Stimulated activated naive CD4-positive, alpha-beta T cell treated with Interleukin-2 at 50 U/mL for 16 hours (primary cell): ENCODE measurements at places on chromosomes 11 and 22.

- no peak for DNase-seq
These were observed 228.3 kb downstream of the ST3GAL4 start for GRCh38 chr11:126583594-126584427.

DNA sequence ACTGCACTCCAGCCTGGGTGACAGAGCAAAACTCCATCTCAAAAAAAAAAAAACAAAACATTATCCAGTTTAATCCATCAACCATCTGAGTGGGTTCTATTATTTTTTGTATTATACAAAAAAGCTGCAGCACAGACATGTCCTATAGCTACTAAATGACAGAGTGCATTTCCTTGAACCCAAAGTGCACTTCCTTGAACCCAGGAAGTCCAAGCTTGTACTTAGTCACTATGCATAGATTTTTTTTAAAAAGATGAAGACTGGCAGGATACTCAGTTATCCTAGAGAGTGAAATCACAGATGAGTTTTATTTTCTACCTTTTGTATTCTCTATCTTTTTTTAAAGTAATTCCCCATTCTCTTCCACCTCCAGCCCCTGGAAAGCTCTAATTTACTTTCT is 8.0 kb upstream of the RRAS2 start:
- no peak for DNase-seq

- no peak for DNase-seq
These were observed 11.8 kb downstream of the ABTB2 start for GRCh38 chr11:34345991-34346480.

- DNase-seq, result no peak
These were observed 30.3 kb upstream of the MMP13 start for GRCh38 chr11:102985850-102986249.

DNA sequence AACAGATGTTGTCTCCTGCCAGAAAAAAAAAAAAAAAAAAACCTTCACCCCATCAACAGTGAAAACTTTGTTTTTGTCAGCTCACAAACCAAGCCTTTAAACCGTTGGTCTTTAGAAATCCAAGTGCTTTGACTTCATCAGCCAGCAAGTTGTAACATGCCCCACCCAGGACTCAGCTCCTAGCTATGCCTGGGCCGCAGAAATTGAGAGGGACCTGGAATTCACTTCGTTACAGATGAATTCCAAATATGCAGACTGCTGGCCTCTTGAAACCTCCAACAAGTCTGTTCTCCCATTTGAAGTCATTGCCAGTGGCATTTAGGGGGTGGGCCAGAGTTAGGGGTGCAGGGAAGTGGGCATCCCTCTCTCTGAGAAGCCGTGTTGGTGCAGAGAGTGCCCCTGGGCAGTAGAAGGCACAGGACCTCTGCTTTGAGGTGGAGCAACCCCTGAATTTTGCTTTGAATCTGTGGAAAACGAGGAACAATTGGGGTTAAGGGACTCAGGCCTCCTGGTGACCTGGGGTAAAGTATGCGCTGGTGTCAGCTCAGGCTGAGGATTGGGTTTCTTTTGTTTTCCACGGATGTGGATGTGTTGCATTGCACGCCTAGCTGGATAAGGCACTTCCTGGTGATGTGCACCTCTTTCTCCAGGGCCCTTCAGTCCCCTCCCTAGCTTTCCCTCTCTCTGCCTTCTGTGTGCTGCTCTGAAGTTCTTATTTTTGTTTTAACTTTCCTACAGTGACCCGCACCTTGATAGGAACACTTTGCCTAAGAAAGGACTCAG is 109.5 kb downstream of the DBX1 start:
- no peak for DNase-seq

DNA sequence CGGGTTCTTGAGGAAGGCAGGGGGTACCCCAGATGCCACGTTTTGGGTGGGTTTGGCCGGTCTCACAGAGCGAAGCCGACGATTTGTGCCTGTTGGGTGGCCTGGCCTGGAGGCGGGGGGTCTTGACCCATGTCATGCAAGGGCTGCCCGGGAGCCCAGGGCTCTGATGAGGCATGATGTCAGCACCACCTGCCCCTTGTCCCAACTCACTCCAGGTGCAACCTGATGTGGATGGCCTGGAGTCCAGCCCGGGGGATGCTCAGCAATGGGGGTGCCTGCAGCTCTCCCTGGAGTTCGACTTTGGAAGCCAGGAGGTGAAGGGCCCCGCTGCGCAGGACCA is 851 bp downstream of the SYT8 start:
- DNase-seq, result no peak

DNA sequence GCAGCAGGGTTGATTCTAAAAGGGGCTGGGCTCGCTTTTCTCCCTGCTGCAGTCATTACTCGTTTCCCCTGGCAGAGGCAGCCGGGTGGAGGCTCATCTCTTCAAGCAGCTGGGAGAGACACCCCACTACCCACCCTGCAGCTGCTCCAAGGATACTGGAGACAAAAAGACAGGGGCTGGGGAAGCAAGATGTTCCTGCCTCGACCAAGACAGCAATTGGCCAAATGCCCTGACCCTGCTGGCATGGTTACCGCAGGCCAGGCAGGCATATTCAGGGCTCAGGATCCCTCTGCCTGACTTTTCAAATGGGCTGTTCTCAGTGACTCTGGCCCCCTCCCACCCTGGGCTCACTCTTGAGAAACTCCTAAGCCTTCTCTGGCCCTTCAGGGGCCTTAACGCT is 6.8 kb upstream of the RGL4 start:
- DNase-seq, result no peak

GRCh38 chr11:1163321-1163910 is 5.7 kb downstream of the MUC5AC start:
- DNase-seq, result no peak

DNA sequence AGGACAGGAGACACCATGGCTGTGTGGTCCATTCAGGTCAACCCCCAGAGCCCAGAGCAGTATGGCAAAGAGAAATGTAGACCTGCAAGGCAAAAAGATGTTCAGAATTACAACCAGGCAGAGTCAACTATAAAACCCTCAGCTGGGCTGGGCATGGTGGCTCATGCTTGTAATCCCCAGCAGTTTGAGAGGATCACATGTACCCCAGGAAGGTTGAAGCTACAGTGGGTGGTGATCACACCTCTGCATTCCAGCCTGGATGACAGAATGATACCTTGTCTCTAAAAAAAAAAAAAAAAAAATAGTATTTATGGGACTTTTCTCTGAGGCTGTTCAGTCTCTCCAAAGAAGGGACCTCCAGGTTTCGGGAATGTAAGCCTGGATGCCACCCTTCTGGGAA is 18.4 kb upstream of the LDHA start:
- DNase-seq, result no peak

DNA sequence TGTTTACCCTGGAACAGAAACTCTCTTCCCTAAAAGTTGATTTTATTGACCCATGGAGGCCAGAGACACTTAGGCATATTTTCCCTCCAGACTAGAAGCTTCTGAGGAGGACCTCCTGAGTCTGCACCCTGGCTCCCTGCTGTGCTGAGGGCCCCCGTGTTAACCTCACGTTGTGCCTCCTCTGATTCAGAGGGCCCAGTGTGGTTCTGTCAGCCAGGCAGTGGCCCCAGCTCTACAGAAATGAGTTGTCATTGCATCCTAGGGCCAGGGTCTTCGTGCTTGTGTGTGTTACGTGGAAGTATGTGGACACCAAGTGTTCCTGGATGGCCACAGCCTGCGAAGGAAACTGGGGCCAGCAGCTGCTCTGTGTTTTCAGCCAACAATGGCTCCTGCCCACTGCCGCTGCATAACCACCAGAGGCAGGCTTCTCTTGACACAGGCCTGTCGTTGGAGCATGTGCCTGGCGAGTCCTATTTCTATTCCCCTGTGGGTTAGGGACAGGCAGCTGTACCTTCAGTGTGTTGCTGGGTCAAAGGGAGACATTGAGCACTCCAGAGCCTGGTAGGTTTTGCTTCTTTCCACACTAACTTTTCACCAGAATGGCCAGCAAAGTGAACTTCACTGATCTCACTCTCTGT is 44.5 kb downstream of the MED15 start:
- DNase-seq, result peak; percentile 51

- no peak for DNase-seq
These were observed 38.2 kb downstream of the ZNRF3 start for GRCh38 chr22:28921585-28921879.

- DNase-seq, result no peak
These were observed 36.3 kb upstream of the JAM3 start for GRCh38 chr11:134032501-134033091.

DNA sequence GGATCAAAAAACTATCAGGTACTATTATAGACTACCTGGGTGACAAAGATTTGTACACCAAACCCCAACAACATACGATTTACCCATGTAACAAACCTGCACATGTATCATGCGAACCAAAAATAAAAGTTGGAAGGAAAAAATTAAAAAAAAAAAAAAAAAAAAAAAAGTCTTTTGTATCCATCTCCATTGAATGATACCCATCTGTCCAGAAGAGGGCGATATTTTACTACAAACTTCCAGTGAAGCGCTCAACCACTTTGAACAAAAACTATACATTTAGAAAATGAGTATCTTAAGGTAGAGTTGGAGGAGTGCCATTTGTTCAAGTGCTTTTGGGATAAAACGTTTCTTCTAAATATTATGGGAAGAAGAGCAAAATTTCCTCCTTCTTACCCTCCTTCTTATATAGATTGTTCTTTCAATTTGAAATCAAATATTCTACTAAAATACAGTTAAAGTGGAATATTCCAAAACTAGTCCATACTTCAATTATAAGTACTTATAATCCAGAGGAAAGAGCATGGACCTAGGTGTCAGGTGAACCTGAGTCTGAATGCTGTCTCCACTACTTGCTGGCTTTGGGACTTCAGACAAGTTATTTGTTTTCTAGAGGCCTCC is 23.3 kb downstream of the ARL14EP start:
- no peak for DNase-seq

- no peak for DNase-seq
These were observed 104.8 kb downstream of the NECTIN1 start for GRCh38 chr11:119624102-119624615.

DNA sequence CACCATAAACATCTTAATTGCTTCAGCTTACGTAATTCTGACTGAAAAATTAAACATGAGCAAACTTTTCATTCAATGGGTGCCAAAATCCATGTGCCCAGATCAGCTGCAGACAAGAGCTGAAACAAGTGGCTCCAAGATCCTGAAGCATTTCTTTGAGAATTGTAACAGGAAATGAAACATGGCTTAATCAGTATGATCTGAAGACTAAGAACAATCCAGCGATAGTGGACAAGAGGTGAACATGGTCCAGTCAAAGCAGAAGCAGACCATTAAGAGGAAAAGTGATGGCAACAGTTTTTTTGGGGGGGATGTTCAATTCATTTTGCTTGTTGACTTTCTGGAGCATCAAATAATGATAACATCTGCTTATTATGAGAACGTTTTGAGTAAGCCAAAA is 1964.5 kb upstream of the RAG2 start:
- DNase-seq, result no peak

DNA sequence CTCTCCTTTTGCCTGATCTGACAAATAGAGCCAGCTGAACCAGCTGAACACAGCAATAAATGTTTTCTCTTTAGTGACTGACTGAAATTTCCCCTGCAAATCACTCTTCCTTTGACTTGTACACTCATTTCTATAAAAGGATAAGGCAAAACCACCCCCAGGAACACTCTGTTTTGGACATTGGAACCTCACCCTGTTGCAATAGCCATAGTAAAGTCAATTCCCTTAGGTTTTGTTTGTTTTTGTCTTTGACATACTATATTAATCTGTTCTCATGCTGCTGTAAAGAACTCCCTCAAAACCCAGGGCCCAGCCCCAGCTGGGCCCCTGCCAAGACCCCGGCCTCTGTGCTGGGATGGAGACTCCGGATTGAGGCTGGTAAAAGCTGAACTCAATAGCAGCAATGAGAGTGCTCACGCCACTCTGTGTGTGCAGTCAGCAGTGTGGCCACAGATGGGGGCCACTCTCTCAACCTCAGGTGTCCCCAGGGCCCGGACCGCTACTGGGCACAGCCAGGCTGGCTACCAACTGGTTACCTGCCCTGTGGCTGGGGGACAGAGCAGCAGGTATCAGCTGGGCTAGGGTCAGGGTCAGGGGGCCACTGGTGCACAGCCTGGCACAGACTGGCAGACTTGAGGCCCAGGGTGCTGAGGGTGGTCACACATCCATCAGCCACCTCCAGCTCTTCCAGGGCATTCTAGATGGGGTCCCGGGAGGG is 597.4 kb downstream of the LUZP2 start:
- DNase-seq, result no peak

GRCh38 chr11:76236092-76236999 is 30.0 kb upstream of the WNT11 start:
- DNase-seq, result peak; percentile 41

DNA sequence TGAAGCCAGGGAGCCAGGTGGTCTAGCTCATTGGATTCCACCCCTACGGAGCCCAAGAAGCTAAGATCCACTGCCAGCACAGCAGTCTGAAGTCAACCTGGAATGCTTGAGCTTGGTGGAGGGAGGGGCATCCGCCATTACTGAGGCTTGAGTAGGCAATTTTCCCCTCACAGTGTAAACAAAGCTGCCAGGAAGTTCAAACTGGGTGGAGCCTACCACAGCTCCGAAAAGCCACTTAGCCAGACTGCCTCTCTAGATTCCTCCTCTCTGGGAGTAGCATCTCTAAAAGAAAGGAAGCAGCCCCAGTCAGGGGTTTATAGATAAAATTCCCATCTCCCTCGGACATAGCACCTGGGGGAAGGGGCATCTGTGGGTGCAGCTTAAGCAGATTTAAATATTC is 620.3 kb downstream of the NELL1 start:
- no peak for DNase-seq

DNA sequence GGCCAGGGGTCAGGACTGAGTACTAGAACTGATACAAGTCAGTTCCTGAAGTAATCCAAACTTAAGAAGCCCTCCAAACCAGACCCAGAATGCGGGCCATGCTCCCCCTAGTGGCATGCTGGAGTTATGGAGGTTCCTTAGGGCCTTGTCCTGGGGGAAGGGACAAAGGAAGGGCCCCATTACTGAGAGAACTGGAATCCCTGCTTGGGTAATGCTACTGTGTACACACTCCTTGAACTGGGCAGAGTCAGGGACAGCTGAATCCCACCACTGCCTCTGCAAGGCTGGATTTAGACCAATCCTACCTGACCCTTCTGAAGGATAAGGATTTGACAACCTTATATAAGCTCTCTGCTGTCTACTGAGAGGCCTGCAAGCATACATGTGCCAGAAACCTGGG is 97.3 kb upstream of the AKIP1 start:
- DNase-seq, result peak; percentile 16

- DNase-seq, result no peak
These were observed 1030.8 kb upstream of the CCDC90B start for GRCh38 chr11:84316866-84317555.

DNA sequence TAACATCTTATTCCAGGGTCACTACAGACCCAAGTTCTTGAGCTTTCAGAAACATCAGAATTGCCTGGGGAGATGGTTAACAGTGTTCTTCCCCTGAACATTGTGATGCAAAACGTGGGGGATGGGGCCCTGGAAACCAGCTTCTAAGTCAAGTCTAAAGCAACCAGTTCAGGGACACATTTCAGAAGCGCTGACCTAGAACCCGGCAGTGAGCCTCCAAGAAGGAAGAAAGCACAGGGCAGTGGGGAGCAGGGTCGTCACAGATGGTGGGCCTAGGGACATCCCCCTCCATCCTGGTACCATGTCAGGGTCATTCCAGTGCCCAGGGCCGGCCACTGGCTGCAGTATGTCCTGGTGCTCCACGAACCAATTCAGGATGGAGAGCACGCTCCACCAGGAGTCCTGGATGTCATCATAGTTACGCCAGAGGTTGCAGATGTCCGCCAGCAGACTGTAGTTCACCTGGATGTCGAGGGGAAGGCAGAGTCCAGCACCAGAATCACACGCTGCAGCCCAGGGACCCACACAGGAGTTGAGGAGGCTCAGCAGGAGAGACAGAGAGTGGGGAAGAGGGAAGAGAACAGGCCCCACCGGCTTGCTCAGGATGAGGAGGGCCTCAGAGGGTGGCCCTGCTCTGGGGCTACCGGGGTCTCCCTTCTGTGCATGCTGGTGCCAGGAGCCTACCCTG is 5.0 kb downstream of the NAGA start:
- no peak for DNase-seq
